ENCODE measurements at places on chromosomes 1 and 21. TPM values are rescaled to one million over a fixed set of nuclear protein-coding genes. Genes with fewer than 3 reads are reported as not detected.
A peak's percentile ranks its signal among the peaks of the same experiment; 100 is the strongest.

GRCh38 chr1:92691925-92692324, 93.0 kb downstream of the EVI5 start:
- no peak for DNase-seq

DNA sequence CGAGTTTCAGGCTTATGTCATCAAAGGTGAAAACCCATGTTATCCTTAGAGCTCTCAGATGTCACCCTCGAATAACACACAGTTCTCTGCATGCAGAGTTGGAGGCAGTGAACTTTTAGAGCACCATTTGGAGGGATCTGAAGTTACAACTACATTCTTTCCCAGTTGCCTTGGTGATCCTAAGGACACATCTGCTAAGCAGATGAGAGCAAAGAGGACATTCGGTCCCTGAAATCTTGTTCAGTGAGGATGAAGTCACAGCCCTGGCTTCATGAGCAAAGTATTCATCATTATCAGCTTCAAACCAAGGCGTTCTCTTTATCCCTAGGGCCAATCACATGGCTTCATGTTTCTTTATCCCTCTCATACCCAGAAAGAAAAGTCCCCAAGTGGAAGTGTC, 23.1 kb upstream of the MCOLN2 start:
- peak; percentile 45 for DNase-seq

LCE2C gene
- not detected for total RNA-seq

GRCh38 chr1:195306281-195306680, 1302.0 kb downstream of the KCNT2 start:
- DNase-seq, result peak; percentile 30

SIM2 gene
- total RNA-seq, result 14.6 TPM

DNA sequence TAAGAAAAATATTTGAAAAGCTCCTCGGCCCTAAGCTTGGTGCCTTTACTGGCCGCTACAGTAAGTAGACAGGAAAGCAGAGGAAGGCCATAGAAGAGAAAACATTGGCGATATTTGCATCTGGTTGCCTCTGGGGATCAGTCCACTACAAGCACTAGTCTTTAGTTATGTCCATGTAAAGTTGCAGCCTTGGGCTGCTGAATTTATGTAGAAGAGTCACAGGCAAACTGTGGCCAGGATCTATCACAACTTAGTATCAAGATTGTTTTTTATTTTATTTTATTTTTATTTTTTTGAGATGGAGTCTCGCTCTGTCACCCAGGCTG, 228.7 kb upstream of the CAMK1G start:
- no peak for DNase-seq

All from tongue (tissue), 3 donors.